Ovary (tissue), 10 donors: ENCODE measurements at places on chromosomes 1 and 21.

GRCh38 chr1:77063118-77063517, 156.1 kb downstream of the PIGK start:
- DNase-seq, result no peak

- DNase-seq, result peak; percentile 72
Measured at GRCh38 chr1:1433804-1434130, 1.7 kb upstream of the VWA1 start.

GRCh38 chr1:12601700-12602658, 16.0 kb downstream of the DHRS3 start:
- DNase-seq, result no peak

- no peak for DNase-seq
Measured at GRCh38 chr1:14570514-14570913, 28.0 kb upstream of the KAZN start.

DNA sequence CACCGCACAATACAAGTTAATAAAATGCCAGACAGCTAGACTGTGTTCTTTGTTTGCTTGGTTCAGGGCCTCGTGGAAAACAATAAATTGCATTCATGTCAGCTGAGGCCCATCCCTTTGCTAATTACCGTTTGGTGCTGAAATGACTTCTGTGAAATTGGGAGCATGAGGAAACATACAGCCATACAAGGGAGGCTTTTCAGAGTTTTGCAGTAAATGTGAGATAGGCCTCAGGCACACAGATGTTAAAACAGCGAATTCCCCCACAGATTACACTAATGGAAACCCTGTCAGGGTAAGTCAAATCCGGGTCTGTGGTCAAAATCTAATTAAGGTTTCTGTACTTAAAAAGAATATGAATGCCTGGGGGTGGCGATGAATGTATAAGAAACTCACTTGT, 173.5 kb upstream of the LMO4 start:
- DNase-seq, result no peak

GRCh38 chr1:15358565-15359133, 51.0 kb upstream of the EFHD2 start:
- no peak for DNase-seq

DNA sequence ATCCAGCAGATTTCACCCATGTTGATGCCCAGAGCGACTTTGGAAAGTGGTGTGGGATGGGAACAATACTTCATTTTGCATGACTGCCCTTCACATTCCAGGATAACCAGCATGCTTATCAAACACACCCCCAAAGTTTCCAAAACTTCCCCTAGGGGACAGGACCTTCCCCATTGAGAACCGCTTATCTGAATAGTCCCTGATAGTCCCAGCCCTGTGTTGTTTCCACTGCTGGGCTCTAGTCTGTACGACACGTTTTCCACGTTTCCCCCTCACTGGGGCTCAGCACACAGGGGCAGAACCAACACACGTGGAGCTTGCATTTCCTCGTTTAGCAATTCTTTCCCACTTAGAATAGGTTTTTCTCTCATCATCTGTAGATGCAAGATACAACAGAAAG, 61.0 kb downstream of the BACE2 start:
- no peak for DNase-seq

DNA sequence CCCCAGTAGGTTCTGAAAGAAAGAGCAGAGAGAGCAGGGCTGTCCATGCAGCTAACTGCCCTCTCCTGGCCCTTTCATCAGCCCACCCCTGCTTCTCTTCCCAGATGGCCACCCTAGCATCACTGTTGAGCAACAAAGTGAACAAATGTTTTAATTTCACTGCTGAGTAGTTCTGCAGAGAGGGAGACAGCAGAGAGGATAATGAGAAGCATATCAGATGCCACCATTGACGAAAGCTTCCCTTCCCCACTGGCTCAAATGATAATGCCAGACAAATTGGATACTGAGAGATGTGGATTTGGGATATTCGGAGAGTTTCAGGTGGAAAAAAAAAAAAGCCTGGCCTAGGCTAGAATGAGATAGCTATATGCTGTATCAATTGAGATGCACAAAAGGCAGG, 46.8 kb downstream of the ZBTB40 start:
- no peak for DNase-seq

- no peak for DNase-seq
Measured at GRCh38 chr21:16239659-16240265, 510.0 kb downstream of the USP25 start.

DNA sequence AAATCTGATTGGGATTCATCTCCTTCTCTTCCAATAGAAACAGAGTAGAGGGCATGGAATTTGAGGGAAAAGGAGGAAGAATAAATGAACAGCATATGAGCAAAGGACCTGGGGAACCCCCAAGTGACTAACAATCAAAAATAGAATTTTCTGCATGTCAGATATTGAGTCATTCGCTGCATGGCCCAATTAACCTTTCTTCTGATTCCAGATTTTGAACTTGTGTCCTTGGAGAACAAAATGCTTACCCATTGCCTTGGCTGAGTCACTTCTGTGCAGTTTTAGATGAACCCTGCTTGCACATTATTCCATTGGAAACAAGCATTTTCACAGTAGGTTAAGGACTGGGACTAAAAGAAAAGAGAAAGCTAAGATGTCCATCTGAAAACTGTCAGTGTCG, 390.5 kb downstream of the ST6GALNAC3 start:
- no peak for DNase-seq

GRCh38 chr1:173101589-173101988, 50.8 kb upstream of the TNFSF18 start:
- DNase-seq, result no peak

- no peak for DNase-seq
Measured at GRCh38 chr21:32507342-32507919, 77.9 kb downstream of the TCP10L start.

- no peak for DNase-seq
Measured at GRCh38 chr1:61480273-61480935, 244.5 kb downstream of the TM2D1 start.

- DNase-seq, result no peak
Measured at GRCh38 chr21:19842601-19843000, 1155.6 kb upstream of the NCAM2 start.

DNA sequence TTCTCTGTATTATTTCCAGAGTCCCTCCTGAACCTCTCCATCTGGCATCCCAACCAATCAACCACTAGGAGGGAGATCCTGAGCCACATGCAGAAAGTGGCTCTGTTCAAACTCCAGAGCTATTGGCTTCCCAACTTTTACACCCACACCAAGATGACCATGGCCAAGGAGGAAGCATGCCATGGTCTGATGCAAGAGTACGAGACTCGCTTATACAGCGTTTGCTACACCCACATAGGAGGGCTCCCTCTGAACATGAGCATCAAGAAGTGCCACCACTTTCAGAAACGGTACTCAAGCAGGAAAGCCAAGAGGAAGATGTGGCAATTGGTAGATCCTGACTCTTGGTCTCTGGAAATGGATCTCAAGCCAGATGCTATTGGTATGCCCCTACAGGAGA, 23.6 kb downstream of the RGSL1 start:
- DNase-seq, result no peak

GRCh38 chr21:44527983-44528633, 11.9 kb downstream of the KRTAP10-1 start:
- DNase-seq, result peak; percentile 15

DNA sequence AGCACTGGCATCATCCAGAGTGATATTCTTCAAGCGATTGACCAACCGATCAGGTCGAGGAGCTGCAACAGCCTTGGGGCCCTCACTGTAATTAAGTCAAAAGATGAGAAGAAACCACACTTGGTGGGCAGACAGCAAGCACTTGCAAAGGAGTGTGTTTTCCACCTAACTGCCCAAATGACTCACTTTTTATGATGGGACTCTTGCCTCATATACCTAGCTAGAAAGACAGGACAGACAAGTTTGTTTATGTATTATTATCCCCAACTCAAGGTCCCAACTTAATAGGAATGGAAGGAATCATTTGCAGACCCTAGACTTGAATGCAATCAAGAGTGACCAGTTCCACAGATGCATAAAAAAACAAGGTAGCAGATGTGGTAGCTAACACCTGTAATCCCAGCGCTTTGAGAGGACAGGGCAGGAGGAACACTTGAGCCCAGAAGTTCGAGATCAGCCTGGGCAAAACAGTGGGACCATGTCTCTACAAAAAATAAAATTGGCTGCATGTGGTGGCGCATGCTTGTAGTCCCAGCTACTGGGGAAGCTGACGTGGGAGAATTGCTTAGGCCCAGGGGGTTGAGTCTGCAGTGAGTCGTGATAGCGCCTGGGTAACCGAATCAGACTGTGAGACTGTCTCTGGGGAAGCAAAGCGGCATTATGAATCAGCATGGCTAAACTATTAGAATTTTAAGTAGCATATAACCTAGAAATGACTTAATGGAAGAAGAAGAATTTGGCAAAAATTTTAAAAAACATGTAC, 2.3 kb upstream of the NRAS start:
- no peak for DNase-seq

- no peak for DNase-seq
Measured at GRCh38 chr1:183239220-183239742, 53.2 kb downstream of the LAMC2 start.

GRCh38 chr1:19644681-19645410, 735 bp downstream of the NBL1 start:
- peak; percentile 64 for DNase-seq

DNA sequence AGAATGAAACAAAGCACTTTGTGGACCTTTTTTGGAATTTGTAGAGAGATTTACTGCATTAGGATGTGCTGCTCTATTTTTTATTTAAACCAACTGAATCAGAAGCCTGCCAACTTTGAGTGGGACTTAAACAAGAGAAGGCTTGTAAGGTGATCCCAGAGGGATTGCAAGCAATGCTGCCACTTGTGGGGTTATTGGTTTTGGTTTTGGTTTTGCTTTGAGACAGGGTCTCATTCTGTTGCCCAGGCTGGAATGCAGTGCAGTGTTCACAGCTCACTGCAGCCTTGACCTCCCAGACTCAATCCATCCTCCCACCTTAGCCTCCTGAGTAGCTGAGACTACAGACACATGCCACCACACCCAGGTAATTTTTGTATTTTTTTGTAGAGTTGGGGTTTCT, 32.2 kb upstream of the GNG5 start:
- DNase-seq, result no peak

GRCh38 chr21:26049803-26050202, 120.8 kb downstream of the APP start:
- DNase-seq, result no peak

DNA sequence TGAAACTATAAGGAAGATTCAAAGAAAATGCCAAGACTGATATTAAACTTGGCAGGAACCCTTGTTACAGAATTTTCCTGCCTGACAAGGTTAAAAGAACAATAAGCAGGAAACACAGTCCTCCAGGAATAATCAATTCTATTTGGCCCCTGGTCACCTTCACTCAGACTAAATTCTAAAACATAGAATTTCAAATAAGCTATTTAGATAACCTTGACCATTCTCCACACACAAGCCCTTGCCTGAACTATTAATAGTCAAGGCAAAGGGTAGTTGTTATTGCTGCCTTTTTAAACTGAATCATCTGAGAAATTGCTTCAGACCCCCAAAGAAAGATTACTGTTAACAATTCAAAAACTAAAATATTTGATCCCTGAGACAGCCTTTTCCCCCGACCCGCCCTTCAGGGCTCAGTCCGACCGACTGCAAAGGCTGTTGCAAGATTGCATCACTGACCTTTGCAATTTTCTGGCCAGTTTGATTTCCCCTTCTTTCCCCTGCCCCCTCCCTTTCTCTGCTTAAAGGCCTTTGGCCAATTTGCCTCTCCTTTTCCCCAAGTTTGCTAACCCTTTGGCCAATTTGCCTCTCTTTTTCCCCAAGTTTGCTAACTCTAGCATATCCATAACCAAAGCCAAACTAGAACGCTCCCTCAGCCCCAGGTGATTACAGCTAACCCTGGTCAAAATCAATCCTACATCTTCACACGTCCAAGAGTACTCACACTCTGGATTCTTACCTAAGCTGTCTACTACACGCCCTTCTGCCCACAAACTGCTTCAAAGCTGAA, 1.4 kb upstream of the G0S2 start:
- no peak for DNase-seq

- no peak for DNase-seq
Measured at GRCh38 chr21:36524477-36524876, 44.6 kb upstream of the CLDN14 start.

- DNase-seq, result no peak
Measured at GRCh38 chr1:204569478-204569877, 53.3 kb downstream of the MDM4 start.

DNA sequence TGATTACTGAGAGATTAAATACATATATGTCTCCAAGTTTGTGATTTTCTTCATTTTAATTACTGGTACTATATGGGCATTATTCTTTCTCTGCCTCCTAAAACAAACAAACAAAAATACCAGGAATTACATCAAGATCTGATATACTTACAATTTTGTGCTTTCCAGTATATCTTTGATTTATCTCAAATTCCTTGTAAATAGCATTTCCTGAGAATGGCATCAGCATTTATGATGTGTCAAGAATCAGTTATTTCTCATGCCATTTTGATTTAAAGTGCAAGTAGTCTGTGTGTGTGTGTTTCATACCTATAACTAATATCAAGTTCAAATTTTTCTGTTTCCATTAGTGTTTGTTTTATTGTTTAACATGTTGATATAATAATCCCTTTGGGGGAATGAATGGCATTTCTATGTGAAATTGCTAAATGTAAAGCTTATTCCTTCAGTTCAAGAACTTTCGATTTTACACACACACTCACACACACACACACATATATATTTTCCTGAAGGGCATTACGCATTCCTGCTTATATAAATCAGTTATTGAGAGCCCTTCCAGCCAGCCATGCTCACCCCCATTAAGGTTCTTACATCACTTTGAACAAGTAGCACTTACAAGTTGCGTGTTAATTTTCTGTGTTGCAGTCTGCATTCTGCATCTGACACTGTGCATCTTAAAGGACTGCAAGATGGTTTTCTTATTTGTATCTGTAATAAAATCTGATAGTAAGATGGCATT, 102.7 kb downstream of the NEK7 start:
- DNase-seq, result no peak

DNA sequence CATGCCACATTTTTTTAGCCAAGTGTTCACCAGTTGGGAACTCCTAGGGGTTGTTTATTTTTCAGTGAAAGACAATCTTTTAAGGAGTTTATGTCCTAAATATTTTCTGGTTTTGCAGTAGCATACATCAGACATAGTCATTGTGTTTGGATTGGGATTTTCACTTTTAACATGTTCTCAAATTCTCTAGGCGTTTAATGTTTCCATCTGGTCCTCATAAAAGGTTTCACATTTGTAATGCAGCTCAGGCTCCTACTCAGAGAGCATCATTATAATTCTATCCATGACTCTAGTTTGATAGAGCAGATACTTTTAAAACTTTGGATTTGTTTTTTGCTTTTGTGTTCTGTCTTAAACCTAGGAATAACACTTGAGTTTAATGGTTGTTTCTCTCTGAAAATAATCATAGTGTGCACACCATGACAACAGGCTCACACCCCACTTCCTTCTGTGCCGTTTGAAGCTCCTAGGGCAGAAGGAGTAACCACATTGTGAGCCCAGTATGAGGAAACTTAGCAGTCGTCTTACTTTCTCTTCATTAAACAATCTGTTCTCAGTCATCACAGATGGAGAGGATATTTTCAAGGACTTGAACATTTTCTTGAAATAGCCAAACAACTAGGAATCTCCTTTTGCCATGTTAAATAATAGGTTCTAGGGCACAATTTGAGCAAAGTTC, 219.6 kb downstream of the PDE4B start:
- no peak for DNase-seq
